MV-4-11 (cell line): ENCODE measurements at places on chromosomes 11 and 22.
A peak's percentile ranks its signal among the peaks of the same experiment; 100 is the strongest.

DNA sequence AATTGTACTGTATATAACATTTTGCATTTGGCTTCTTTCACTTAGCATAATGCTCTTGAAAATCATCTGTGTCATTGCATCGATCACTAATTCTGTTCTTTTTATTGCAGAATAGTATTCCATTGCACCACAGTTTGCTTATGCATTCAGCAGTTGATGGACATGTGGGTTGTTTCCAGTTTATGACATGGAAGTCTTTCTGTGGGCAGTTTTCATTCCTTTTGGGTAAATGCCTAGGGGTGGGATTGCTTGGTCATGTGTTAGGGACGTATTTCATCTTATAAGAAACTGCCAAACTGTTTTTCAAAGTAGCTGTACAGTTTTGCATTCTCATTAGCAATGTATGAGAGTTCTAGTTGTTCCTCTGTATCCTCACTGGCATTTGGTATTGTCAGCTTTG is 127.0 kb downstream of the HIPK3 start:
- DNase-seq: no peak

DNA sequence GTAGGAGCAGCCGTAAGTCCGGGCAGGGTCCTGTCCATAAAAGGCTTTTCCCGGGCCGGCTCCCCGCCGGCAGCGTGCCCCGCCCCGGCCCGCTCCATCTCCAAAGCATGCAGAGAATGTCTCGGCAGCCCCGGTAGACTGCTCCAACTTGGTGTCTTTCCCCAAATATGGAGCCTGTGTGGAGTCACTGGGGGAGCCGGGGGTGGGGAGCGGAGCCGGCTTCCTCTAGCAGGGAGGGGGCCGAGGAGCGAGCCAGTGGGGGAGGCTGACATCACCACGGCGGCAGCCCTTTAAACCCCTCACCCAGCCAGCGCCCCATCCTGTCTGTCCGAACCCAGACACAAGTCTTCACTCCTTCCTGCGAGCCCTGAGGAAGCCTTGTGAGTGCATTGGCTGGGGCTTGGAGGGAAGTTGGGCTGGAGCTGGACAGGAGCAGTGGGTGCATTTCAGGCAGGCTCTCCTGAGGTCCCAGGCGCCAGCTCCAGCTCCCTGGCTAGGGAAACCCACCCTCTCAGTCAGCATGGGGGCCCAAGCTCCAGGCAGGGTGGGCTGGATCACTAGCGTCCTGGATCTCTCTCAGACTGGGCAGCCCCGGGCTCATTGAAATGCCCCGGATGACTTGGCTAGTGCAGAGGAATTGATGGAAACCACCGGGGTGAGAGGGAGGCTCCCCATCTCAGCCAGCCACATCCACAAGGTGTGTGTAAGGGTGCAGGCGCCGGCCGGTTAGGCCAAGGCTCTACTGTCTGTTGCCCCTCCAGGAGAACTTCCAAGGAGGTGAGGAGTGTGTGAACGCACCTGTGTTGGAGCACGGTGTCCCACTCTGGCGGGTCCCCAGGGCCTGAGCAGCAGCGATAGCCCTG is at the start of gene TAGLN:
Gene TAGLN, plus strand, starts transcription at position 318 of the 863 bp plus-strand sequence. CDS start 3,644 bp downstream, outside the sequence.
- no peak for DNase-seq

DNA sequence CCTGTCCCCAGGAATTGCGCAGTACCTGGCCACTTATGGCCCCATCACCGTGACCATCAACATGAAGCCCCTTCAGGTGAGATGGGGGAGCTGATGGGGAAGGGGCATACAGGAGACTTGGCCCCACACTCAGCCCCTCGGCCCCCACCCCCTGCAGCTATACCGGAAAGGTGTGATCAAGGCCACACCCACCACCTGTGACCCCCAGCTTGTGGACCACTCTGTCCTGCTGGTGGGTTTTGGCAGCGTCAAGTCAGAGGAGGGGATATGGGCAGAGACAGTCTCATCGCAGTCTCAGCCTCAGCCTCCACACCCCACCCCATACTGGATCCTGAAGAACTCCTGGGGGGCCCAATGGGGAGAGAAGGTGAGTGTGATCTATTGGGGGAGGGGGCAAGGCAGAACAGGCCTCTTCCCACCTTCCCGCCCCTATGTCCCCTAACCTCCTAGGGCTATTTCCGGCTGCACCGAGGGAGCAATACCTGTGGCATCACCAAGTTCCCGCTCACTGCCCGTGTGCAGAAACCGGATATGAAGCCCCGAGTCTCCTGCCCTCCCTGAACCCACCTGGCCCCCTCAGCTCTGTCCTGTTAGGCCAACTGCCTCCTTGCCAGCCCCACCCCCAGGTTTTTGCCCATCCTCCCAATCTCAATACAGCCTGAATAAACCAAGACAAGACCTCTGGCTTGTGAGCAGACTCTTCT is 3.6 kb downstream of the CTSW start:
- DNase-seq: no peak

DNA sequence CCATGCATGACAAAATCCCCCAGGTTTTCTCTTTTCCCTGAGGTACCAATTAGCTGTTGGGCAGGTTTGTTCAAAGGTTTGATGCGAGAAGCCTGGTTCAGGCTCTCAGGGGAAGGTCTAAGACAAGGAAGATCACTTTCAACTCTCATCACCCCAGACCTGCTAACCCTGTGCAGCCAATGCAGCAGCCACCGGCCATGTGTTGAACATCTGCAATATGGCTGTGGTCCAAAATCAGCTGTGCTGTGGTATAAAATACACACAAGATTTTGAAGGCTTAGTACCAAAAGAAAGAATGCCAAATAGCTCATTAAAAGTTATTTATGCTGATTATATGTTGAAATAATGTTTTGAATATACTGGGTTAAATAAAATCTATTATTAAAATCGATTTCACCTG is 58.5 kb downstream of the SMCO4 start:
- DNase-seq: no peak

DNA sequence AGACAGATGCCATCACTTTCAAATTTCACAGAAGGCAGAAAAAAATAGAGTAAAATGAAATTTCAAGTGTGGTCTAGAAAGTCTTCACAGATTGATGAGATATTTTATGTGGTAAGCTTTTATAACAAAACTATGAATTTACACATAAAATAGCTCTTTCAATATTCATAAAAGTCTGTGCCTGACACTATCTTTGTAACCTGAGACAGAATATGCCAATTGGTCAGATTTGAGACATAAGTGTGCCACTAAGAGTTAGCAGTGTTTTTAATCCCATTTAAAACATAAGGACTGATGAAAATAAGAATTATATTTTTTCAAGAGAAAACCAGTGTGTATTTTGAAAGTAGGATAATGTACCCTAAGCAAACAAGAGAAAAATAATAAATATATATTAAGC is 769.5 kb upstream of the LUZP2 start:
- no peak for DNase-seq

DNA sequence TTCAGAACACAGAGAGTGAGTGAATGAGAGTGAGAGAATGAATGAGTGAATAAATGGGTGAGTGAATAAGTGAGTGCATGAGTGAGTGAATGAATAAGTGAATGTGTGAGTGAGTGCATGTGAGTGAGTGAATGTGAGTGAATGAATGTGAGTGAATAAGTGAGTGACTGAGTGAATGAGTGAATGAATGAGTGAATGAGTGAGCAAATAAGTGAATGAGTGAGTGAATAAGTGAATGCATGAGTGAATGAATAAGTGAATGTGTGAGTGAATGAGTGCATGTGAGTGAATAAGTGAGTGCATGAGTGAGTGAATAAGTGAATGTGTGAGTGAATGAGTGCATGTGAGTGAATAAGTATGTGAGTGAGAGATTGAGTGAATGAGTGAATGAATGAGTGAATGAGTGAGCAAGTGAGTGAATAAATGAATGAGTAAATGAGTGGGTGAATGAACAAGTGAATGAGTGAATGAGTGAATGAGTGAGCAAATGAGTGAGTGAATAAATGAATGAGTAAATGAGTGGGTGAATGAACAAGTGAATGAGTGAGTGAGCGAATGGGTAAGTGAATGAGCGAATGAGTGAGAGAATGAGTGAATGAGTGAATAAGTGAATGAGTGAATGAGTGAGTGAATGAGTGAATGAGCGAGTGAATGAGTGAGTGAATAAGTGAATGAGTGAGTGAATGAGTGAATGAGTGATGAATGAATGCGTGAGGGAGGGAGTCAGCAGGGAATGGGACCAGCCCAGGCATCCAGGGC is 21.3 kb upstream of the MUC5B start:
- DNase-seq: no peak

DNA sequence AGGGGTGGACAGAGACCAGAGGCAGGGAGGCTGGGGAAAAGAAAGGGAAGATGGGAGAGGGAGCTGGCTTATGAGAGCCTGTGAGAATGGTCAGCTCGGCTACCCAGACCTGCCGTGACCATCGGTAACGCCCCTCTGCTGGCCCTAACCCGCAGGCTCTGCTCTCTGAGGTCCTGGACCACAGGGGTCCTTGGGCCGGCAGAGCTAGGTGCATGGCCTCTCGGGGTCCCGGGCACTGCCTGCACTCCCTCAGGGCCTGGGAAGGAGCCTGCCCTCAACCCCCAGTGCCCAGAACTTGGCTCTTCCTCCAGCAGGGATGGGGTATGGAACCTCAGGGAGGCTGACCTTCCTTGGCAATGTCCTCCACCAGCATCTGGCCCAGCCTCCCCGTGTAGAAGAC is 13.2 kb downstream of the GGT5 start:
- no peak for DNase-seq

DNA sequence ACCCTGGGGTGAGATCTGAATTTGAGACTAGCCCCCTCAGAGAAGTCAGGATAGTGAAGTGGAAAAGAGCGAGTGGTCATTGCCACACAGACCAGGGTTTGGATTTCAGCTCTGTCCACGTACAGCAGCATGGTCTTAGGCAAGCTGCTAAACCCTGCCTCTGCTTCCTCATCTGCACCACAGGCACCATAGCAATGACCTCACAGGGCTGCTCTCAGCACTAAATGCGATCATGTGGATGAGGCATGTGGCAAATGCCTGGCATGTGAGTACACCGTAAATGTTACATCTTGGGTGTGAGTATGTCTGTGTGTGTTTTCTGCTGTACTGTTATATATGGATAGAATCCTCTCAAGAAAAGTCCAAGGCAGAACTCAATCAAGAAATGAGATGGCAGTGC is 15.8 kb downstream of the NAV2 start:
- peak; percentile 28 for DNase-seq

DNA sequence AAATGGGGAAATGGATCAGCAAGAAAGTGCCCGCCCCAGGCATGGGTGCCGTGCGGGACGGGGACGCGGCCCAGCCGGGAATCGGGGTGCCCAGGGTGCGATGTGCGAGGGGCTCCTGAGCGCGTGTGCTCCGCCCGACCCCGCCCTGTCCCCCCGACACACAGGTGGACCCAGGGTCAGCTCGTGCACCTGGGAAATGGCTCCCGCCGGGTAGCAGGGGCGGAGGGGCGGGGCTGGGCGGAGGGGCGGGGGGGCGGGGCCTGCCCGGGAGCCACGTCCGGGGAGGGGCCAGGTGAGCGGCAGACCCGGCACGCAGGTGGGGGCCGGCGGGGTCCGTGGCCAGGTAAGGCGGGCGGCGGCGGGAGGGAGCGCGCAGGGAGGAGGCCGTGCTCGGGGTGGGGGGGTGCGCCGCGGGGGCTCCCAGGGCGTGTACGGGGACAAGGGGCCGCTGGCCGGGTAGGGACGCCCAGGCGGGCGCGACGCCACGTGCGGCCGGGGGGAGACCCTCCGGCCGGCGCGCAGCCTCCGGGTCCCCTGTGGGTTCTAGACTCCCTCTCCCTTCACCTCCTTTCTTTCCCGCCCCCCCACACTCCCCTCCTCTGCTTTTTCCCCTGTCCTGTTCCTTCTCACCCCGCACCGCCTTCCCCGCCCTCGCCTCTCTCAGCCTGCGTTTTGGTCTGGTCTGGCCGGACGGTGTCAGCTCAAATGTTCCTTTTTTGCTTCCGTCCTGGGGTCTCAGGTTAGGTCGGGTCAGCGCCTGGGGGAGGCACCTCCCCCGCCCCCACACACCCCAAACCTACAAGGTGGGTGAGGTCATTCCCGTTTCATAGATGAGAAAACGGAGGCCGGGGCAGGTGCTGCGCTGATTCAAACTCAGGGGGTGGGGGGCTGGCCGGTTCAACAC is at the start of gene ARHGAP8:
Gene ARHGAP8, plus strand, starts transcription at position 291 of the 904 bp plus-strand sequence. CDS start 33,953 bp downstream, outside the sequence.
- no peak for DNase-seq

- peak; percentile 81 for DNase-seq
Measured at GRCh38 chr22:39520226-39521105, at the start of gene ATF4. TSS of gene ATF4 (plus strand) at chr22:39520562. CDS start at chr22:39521446, 884 bp downstream.

GRCh38 chr11:70834277-70834940 is 418.0 kb downstream of the SHANK2 start:
- no peak for DNase-seq

DNA sequence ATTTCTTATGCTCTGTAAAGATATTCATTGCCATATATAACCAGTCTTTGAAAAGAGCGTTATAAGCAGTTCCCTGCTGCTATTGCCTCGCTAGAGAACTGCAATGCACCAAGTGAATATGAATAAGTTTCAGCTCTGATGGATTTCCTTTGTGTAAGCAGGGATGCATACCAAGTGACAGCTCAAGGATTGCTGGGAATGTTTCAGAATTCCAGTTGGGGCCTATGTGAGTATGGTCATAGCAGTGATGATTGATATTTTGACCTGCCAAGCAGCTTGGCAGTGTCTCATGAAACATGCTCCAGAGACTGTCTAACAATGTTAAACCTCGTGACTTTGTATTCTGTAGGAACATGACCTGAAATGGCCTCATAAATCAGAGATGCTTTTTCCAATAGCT is 312.6 kb downstream of the C11orf87 start:
- no peak for DNase-seq

- DNase-seq: no peak
Measured at GRCh38 chr22:35630891-35631290, 13.8 kb upstream of the MB start.

DNA sequence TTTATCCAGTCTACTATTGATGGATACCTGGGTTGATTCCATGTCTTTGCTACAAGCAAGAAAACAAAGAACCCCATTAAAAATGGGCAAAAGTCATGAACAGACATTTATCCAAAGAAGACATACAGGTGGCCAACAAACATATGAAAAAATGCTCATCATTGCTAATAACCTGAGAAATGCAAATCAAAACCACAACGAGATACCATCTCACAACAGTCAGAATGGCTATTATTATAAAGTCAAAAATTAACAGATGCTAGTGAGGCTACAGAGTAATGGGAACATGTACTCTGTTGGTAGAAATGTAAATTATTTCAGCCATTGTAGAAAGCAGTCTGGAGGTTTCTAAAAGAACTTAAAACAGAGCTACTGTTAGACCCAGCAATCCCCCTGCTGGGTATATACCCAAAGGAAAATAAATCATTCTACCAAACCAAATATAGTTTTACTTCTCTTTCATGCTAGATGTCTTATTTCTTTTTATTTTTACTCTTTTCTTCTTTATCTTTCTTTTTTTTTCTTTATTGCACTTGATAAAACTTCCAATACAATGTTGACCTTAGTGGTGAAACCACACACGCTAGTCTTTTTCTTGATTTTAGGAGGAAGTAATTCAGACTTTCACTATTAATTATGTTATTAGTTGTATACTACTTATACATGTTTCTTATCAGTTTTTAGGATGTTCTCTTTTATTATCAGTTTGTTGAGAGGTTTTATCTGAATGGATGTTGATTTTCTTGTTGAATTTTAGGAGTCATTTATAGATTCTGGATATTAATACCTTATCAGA is 14.3 kb downstream of the TRIM22 start:
- DNase-seq: no peak
